ENCODE measurements at places on chromosomes 7 and 10. TPM values are rescaled to one million over a fixed set of nuclear protein-coding genes. Genes with fewer than 3 reads are reported as not detected.

NOBOX gene
- not detected for polyA plus RNA-seq

ANTXRL gene
- not detected for polyA plus RNA-seq

TRPV5 gene
- 1.3 TPM for polyA plus RNA-seq

ANKRD61 gene
- polyA plus RNA-seq: not detected

ANKRD1 gene
- 0.58 TPM for polyA plus RNA-seq

LLCFC1 gene
- not detected for polyA plus RNA-seq

DNA sequence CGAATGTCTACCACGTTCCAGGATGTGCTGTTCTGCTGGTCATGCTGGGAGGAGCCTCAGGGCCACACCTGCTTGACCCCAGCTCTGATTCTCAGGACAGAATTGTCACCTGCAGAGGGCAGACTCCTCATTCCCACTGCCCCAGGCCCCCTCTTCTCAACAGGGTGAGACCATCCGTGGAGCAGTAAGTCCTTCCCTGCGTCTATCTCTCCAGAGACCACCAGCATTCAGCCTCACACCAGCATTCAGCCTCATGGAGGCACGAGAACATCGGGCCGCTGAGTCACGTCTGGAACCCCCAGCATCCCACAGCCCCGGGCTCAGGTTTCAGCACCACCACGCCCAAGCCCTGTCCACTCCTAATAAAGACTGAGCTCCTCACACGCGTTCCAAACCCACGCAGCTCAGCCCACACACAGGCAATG, 273.4 kb downstream of the DIP2C start:
- DNase-seq: no peak

DNA sequence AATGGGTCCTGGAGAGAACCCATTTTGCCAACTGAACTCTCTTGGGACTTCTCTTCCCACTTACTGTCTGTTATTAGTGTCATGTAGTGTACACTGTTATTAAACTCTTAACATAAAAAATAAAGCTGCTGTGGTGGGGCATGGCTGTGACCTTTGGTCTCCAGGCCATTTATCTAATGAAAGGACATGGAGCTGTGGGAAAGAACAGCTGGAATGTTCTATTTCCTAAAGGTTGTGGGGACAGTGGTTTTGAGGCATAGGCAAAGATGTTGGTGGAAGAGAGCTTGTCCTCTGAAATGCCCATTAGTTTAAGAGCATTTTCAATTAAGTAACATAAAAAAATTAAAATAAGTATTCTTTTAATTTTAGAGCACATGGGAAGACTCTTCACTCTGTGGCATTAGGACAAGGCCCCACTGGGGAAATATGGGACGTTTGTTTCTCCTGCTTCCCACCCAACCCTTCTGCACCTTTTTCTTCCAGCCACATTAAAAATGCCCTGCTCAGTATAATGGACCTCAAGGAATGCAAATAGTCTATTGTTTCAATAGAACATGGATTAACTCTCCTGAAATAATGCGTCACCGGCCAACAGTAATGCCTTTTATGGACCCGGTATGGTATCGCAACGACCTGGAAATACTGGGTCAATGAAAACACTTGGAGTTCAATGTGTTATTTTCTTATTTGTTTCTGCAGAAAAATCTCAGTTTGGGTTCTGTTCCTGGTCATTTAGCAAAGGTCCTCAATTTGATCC, 149.6 kb downstream of the BUB3 start:
- no peak for DNase-seq

GRCh38 chr7:7333610-7334009, 151.3 kb downstream of the C1GALT1 start:
- no peak for DNase-seq

FAS gene
- 6.5 TPM for polyA plus RNA-seq

COL13A1 gene
- polyA plus RNA-seq: 4.0 TPM

DNA sequence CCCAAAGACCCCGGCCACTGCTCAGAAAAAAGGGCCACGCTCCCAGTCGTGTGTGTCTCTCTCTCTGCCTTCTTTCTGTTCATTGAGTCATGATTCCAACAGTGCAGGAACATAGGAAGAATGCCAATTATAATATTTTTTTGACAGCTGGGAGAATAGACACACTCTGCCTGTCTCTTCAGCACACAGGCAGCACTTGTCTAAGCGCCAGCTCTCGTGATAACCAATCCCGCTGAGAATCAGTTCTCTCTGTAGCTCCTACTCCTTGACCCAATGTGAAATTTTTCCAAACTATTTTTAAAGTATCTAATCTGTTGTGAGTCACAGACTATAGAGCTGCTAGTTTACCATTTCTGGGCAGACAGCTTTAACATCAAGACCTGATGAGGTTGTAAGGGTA, 145.7 kb upstream of the RHEB start:
- peak; percentile 47 for DNase-seq

DNA sequence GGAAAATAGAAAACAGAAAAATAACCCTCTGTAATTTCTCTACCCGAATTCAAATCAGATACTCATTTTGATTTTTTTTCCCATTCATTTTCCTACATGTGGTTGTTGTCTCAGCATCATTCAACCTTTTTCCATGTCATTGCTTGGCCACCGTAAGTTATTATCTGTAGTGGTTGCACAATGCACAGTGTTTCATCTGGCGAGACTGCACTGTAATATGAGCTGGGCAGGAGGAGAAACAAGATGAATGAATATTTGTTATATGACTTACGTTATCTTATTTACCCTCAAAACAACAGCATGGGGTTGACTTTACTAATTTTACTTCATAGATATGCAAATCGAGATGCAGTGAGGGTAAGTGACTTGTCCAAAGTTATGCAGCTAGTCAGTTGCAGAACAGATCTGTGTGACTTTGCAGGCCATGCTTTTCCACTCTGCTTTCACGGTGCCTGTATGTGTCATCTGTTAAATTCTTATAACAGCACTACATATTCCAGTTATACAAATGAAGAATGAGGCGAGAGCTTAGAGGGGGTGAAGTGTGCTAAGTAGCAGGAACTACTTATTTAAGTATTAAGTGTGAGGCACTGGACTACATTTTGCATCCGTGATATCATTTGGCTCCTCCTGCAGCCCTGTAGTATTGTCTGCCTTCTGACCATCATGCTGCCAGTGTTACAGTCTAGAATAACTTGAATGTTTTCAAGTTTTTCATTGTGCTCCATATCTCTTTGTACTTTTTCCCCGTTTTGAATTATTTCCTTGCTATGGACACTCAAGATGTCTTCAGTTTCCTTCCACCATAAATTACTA, 56.7 kb downstream of the ZMYND11 start:
- DNase-seq: no peak

DYNC1I1 gene
- polyA plus RNA-seq: 2.3 TPM

GCK gene
- polyA plus RNA-seq: 1.0 TPM

SUN3 gene
- not detected for polyA plus RNA-seq

TMEM196 gene
- polyA plus RNA-seq: not detected

STAG3 gene
- 3.4 TPM for polyA plus RNA-seq

GRCh38 chr10:59680199-59680598, 29.5 kb downstream of the SLC16A9 start:
- DNase-seq: no peak

GRCh38 chr7:157267516-157267915, 69.3 kb upstream of the DNAJB6 start:
- DNase-seq: no peak

- DNase-seq: no peak
Observed at GRCh38 chr7:104992306-104992705, 21.7 kb upstream of the KMT2E start.

- peak; percentile 72 for DNase-seq
Observed at GRCh38 chr7:50793120-50793946, 10.6 kb upstream of the GRB10 start.

- peak; percentile 86 for DNase-seq
Observed at GRCh38 chr10:110834629-110835301, 37.0 kb upstream of the PDCD4 start.

- DNase-seq: no peak
Observed at GRCh38 chr10:17326377-17326776, 98.3 kb downstream of the VIM start.

ZNF518A gene
- polyA plus RNA-seq: 4.8 TPM

DNA sequence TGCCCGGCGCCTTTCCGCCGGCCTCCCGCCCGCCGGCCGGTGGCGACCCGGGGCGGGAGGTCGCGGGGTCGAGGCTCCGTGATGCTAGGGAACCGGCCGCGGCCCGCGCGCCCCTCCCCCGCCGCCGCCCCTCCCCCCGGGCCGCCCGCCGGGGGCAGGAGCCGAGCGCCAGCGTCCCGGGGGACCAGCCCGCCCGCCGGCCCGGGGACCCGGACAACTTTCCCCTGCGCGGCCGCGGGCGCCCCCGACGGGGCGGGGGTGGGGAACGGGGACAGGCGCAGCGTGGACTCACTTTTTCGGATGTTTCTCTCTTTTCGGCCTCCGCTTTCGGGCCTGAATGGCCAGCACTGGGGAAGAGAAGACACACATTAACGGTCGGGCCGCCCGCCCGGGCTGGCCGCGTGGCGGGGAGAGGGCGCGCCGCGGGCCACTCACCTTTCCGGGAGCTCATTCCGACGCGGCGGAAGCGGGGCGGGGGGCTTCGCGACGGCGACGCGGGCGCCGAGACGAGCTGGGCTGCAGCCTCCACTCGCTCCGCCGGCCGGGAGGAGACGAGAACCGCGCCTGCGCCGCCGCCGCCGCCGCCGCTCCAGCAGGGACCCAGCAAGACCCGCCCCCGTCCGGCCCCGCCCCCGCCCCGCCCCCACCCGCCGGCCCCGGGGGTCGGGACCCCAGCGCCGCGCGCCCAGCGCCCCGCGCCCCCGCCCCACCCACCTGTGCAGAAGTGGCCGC, at the start of gene SRPK2:
TSS of gene SRPK2 (minus strand) at position 566 of the 732 bp plus-strand sequence.
- peak; percentile 92 for DNase-seq

GRCh38 chr10:112335111-112335867, 38.6 kb upstream of the ACSL5 start:
- no peak for DNase-seq

- no peak for DNase-seq
Observed at GRCh38 chr10:33754052-33754451, 419.6 kb upstream of the NRP1 start.

- DNase-seq: peak; percentile 52
Observed at GRCh38 chr7:54833001-54833467, 74.0 kb upstream of the SEC61G start.

DNA sequence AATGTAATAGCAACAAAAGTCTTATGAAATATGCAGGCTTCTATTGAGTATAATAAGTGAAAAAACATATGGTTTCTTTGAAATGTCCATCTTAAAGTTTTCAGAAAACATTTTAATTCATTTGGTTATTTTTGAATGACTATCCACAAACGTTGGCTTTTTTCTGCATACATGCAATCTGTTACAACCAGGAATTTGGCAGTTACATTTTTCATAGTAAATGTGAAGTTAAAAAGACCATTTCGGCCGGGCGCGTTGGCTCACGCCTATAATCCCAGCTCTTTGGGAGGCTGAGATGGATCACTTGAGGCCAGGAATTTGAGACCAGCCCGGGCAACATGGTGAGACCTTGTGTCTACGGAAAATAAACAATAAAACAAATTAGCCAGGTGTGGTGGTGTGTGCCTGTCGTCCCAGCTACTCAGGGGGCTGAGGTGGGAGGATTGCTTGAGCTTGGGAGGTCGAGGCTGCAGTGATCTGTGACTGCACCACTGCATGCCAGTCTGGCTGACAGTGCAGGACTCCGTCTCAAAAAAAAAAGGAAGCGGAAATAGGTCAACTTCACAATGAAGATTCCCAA, 73.9 kb upstream of the NMT2 start:
- DNase-seq: peak; percentile 51

NUDT1 gene
- polyA plus RNA-seq: 12.1 TPM

DNA sequence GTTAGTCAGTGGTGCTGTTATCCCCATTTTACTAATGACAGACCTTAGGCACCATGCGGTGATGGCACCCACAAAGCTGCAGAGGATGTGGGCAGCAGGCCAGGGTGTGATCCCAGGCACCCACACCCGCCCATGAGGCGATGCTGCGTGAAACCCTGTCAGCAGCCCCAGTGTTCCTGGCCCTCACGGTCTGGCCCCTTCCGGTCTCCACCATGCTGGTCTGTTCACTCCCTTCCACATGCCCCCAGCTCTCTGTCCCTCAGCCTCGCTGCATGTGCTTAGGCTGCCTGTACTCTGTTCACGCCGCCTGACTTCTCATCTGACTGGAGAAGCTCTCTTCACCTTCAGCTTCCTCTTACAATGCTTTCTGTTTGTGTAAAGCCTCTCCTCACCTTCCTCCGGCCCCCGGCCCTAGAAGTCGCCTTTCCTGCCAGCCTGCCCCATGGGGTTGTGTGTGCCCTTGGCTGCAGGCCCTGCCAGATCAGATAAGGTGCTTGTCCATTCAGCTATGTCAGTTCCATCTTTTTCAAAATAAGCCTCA, 17.6 kb upstream of the ORAI2 start:
- DNase-seq: no peak

DNA sequence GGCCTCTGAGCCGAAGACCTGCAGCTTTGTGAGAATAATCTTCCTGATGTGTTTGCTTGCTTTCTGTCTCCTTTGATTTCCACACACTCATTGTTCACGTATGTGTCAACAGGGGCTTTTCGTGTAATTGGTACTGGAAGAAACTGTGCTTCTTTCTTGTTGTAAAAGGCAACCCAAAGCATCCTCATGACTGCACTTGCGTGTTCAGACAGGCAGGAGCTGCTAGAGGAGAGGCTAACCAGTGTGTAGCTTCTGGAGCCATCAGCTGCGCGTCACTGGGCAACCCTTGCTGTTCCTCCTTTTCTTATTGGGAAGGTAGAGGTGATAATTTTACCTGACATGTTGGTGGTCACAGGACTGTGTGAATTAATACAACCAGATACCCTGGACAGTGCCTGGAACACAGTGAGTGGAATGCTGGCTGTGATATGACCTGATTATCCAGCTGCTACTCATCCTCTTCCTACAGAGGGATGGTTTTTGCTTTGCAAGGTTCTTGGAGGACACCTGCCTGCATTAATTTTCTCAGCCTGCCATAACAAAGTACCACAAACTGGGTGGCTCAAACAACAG, 213.0 kb downstream of the ABCA13 start:
- no peak for DNase-seq

DNA sequence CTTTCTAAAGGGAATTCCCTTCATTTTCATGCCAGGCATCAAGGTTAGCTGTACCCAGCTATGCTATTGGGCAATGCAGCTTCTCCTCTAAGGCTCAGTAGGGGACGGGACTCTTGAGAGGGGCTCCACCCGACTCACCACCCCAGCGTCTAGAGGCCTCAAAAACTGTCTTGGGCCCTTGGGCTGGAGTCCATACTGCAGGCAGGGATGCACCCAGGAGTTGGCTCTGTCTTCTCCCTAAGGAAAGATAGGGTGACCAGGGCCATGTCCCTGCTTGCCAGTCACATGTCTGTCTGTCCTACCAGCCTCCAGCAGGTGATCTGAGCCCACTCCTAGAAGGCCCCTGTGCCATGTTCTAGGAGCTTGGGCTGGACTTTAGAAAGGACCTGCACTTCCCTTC, 1.2 kb downstream of the OPN4 start:
- DNase-seq: peak; percentile 21

OPALIN gene
- not detected for polyA plus RNA-seq

GPNMB gene
- polyA plus RNA-seq: 43.9 TPM

GRCh38 chr7:151833691-151834090, 43.2 kb downstream of the PRKAG2 start:
- no peak for DNase-seq

PCLO gene
- polyA plus RNA-seq: 4.0 TPM

Data from kidney (tissue), 22 donors.